ENCODE measurements at places on chromosomes 13 and 19.

- peak; percentile 64 for DNase-seq
Measured at GRCh38 chr19:44626048-44626624, 12.8 kb downstream of the IGSF23 start.

GRCh38 chr13:44140888-44141724, 232.5 kb upstream of the SERP2 start:
- no peak for DNase-seq

DNA sequence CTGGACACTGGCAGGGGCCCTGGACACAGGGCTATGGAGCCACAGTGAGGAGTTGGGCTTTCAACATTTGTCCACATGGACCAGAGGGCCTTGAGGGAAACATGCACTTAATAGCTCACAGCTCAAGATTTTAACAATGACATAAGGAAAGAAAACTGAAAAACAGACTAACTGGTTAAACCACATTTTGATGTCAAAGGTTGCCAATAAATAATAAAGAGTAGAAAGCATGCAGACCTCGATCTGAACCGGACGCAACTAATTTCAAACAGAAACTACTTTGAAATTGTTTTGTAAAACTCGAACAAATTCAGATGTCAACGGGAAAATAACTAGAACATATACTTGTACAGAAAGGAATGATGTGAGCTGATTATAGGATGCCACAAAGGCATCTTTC, 15.5 kb upstream of the ZNF888 start:
- DNase-seq = no peak

- DNase-seq = no peak
Measured at GRCh38 chr19:39247701-39248664, 673 bp downstream of the IFNL4 start.

DNA sequence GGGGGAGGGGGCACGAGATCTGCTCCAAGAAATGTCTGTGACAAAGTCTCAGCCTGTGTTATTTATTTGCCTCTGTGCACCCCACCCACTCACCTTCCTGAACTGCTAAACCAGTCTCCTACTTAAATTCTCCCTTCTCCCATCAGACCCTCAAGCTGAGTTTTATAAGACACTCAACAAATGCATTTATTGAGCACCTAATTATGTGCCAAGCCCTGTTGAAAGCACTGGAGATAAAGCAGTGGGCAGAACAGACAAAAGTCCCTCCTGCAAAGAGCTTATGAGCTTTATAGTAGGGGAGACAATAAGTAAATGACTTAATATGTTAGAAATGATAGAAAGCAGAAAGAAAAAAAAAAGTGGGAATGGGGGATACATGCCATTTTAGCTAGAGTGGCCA, 3.4 kb upstream of the FAM98C start:
- no peak for DNase-seq
